ENCODE measurements at places on chromosomes 3 and 15. TPM values are rescaled to one million over a fixed set of nuclear protein-coding genes. Genes with fewer than 3 reads are reported as not detected.

Gene CACNA2D2
- total RNA-seq = 4.9 TPM

GRCh38 chr3:130341882-130342281 is 3.6 kb upstream of the COL6A5 start:
- no peak for DNase-seq

GRCh38 chr3:173920386-173920785 is 522.8 kb downstream of the NLGN1 start:
- DNase-seq = no peak

- no peak for DNase-seq
These were observed 647.4 kb upstream of the LMCD1 start for GRCh38 chr3:7854266-7854665.

GRCh38 chr3:192794216-192794615 is 66.9 kb upstream of the FGF12 start:
- no peak for DNase-seq

GRCh38 chr15:39358441-39359041 is 222.3 kb upstream of the THBS1 start:
- DNase-seq = no peak

Gene CCDC33
- total RNA-seq = 0.22 TPM

GRCh38 chr3:183496311-183496710 is 59.2 kb downstream of the KLHL6 start:
- DNase-seq = no peak

- no peak for DNase-seq
These were observed 1.5 kb upstream of the MAPKBP1 start for GRCh38 chr15:41772720-41773331.

Gene RAD51
- total RNA-seq = 2.9 TPM

Gene LINGO1
- 1.9 TPM for total RNA-seq

- DNase-seq = peak; percentile 15
These were observed 32.7 kb downstream of the EFHB start for GRCh38 chr3:19901337-19901736.

Gene ANKUB1
- total RNA-seq = not detected

- no peak for DNase-seq
These were observed 196.5 kb upstream of the ATP11B start for GRCh38 chr3:182596676-182597410.

GRCh38 chr3:31423482-31423881 is 109.2 kb upstream of the STT3B start:
- DNase-seq = no peak

Gene LTK
- 23.3 TPM for total RNA-seq

Gene DCLK3
- 0.06 TPM for total RNA-seq

- DNase-seq = no peak
These were observed 30.9 kb upstream of the POLR2M start for GRCh38 chr15:57675481-57676181.

Gene SAMMSON
- total RNA-seq = not detected

- no peak for DNase-seq
These were observed 30.0 kb downstream of the CHD2 start for GRCh38 chr15:92930054-92930621.

DNA sequence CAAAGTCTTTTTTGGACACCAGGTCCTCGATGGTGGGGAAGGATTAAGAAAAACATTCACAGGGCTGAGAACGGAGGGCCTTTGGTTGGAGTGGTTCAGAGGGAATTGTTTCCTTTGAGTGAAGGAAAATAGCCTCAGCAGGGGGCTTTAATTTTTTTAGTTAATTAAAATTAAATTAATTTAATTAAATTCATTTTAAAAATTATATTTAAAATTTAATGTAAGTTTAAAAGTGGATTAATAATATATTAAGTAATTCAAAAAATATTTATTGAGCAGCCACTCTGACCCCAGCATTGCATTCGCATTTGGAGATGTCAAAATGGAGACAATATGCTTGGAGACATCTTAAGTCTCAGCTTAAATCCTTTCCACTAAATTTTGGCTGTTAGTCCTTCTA is 136.7 kb downstream of the KCNH8 start:
- DNase-seq = no peak

- DNase-seq = peak; percentile 74
These were observed 125.3 kb upstream of the CHRNA7 start for GRCh38 chr15:31905054-31905453.

- DNase-seq = no peak
These were observed 349.5 kb upstream of the POU1F1 start for GRCh38 chr3:87625876-87626275.

Gene PIK3R4
- 23.6 TPM for total RNA-seq

GRCh38 chr3:108333961-108334360 is 37.6 kb downstream of the HHLA2 start:
- no peak for DNase-seq

DNA sequence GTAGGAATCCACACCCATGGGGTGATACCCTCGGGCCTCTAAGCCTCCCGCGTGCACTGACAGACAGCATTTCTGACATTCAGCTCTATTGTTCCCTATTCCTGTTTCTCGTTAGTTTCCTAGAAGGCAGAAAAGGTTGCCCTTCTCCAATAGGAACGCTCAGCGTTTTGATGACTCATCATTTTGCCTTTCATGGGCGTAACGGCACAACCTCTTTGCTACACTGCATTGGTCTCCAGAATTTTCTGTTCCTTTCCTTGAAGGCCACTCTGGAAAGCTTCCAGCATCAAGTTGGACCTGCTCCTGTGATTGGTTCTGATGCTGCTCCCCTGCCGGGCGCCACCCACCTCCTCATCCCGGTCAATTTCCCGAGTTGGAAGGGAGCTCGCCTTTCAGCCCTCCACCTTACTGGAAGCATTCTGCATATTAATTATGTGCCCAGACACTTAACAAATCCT is 13.0 kb upstream of the TNK2 start:
- DNase-seq = no peak

- no peak for DNase-seq
These were observed 32.1 kb upstream of the DENND4A start for GRCh38 chr15:65824031-65824743.

Gene DPPA2
- not detected for total RNA-seq

DNA sequence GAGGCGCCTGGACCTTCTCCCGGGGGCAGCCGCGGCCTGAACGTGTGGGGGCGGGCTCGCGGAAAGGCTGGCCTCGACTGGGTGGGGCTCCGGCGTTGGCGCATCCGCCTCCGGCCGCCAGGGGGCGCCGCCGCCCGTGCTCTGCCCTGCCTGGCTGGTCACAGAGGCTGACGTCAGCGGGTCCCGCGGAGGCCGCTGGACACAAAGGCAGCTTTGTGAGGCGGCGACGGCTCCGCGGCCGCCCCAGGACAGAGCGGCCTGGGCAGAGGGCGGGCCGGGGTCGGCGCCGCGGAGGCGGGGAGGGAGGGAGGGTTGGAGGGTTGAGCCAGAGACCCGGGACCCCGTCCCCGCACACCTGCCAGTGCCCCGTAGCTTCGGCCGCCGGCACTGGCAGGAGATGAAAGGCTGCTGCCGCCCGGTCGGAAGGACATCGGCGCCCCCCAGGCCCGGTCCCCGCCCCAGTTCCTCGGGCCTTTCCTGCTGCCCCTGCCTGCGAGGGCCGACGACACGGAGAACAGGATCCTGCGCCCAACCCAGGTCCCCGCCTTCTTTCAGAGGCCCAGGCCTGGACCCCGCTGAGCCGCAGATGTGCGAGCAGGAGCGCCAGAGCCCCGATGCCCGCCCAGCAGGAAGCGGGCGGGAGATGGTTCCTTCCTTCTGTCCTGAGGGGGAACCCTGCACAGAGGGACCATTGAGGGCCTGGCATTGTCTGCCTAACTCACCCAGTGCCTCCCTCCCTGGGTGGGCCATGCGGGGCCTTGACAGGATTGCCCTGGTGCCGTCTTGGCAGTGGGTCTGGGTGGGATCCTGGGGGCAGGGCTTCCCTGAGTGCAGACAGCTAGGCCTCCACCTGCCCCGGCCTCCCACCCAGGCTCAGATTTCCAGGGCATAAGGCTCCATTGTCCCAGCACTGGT is 8.7 kb upstream of the SEMA3B start:
- peak; percentile 94 for DNase-seq

GRCh38 chr3:27176256-27176655 is 192.9 kb downstream of the NEK10 start:
- DNase-seq = no peak

Gene CCR3
- total RNA-seq = not detected

- DNase-seq = peak; percentile 90
These were observed 28.1 kb upstream of the CNBP start for GRCh38 chr3:129211772-129212171.

Gene GRAMD2A
- 0.98 TPM for total RNA-seq

GRCh38 chr3:142004025-142004424 is 127.6 kb downstream of the ATP1B3 start:
- no peak for DNase-seq

Gene SUCNR1
- total RNA-seq = 0.65 TPM

DNA sequence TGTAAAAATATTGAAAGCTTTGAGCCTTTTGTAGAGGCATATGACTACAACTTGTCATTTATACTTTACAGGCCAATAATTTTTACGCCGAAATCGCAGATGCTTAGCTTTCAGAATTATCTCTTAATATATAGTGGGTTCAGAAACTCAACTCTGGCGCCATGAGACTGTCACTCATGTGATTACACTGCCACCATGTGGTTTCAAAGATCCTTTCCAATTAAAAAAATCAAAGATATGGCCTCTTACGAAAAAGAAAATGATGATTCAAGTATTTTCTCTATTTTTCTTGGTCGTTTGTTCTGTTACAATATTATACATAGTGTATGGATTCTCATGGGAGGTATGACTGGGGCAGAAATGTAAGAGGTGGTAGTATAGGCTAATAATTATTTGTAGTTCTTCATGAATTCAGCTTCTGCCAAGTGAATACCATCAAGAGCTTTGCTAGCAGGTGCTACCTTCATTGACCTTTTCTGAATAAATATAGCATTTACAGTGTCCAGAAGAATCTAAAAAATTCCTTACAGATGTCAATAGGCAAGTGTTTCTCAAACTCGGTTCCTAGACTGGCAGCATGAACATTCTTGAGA is 751.7 kb upstream of the GOLIM4 start:
- no peak for DNase-seq

- DNase-seq = no peak
These were observed 146.8 kb downstream of the FAM43A start for GRCh38 chr3:194832346-194833104.

Gene P2RY12
- 0.32 TPM for total RNA-seq

Gene SKOR1
- 0.34 TPM for total RNA-seq

- DNase-seq = no peak
These were observed 12.5 kb downstream of the RCCD1 start for GRCh38 chr15:90967206-90967605.

Data from mucosa of descending colon (tissue), 3 donors.